ENCODE measurements at places on chromosomes 7 and 10.

GRCh38 chr10:5618042-5618441 is 48.4 kb downstream of the ASB13 start:
- no peak for DNase-seq

DNA sequence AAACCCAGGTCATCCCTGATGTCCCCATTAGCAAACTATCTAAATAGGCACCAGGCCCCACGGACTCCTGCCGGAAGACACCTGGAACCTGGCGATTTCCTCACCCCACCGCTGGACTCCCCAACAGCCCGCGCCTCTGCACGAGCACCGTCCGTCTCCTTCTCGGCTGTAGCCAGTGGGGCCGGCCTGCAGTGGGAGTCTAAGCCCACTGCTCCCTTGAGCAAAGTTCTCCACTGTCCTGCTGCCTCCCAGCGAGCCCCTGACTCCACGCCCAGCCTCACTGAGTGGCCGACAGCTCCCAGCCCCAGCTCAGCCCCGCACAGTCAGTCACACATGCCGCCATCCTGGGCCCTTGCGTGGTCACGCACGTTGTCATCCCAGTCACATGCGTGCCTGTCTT is 211.3 kb upstream of the PPP2R2D start:
- no peak for DNase-seq

DNA sequence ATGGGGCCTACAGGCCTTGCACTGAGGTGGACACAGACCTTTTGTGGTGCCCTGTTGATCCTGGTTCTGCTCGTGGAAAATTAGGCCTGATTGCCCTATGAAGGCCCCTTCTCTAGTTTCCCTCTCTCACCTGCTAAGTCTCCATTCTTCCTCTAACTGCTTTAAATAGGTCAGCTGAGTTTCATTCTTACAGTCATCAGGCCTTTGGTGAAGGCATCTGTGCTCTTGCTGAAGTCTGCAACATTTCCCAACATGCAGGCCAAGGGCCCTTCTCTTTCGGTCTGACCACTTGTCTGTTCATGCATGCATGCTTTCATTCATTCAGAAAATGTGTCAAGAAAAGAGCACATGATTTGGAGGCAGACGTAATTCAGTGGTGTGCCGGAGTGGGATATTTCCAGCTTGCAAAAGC is 244.0 kb downstream of the BUB3 start:
- DNase-seq: peak; percentile 6

DNA sequence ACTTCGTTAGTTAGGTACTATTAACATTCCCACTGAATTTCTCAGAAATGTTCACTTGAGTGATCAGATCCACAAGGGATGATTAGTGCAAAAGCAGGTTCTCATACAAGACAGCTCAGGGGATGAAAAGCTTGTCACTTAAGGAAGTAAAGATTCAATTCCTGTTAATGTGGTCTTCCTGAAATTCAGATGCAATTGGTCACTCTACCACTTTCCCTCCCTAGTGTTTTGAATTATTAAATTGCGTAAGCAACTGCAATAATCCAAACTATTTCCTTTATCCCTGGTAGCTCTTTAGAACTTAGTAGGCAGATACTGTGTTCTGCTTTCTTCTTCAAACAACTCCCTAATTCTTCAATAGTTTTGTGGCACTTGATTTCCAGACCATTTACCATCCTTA is 121.4 kb downstream of the MAGI2 start:
- DNase-seq: no peak

DNA sequence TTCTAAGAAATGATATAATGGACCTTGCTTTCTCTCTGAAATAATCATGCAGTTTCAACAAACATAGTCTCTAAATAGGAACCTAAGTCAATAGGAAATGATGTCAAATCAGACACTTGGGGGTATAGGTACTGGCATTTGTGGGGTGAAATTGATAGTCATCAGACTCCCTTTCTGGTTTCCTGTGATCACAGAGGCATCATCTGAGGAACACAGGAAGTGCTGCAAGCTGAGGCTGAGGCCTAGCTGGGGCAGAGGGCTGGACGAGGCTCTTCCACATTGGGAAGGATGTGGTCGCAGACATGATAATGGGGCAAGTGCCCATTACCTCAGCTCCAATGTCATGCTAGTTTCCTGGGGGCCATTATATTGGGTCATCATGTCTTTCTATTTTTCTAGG is 33.5 kb upstream of the TARP start:
- DNase-seq: peak; percentile 75

GRCh38 chr7:23628370-23628769 is 31.2 kb downstream of the CCDC126 start:
- no peak for DNase-seq

GRCh38 chr10:14736600-14737081 is 38.1 kb downstream of the FAM107B start:
- DNase-seq: no peak

DNA sequence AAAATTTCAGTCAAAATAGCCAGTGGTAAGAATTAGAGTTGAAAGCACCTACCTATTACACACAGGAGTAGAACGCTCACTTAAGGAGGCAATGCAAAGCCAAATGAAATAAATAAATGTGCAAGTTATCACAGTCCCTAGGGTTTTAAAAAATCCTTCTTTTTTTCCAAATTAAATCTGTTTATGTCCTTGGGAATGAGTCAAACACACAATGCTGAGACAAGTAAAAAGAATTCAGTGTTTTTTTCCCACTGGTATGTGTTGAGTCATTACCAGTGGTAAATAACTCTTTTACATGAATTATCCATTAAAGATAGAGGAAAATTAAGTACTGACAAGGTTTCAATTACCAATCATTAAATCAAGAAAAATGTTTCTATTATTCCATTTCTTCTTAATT is 438.6 kb downstream of the TNS3 start:
- DNase-seq: no peak

GRCh38 chr7:28226003-28226402 is 45.4 kb upstream of the JAZF1 start:
- no peak for DNase-seq

GRCh38 chr7:151035026-151035717 is 6.9 kb downstream of the ABCB8 start:
- DNase-seq: no peak

DNA sequence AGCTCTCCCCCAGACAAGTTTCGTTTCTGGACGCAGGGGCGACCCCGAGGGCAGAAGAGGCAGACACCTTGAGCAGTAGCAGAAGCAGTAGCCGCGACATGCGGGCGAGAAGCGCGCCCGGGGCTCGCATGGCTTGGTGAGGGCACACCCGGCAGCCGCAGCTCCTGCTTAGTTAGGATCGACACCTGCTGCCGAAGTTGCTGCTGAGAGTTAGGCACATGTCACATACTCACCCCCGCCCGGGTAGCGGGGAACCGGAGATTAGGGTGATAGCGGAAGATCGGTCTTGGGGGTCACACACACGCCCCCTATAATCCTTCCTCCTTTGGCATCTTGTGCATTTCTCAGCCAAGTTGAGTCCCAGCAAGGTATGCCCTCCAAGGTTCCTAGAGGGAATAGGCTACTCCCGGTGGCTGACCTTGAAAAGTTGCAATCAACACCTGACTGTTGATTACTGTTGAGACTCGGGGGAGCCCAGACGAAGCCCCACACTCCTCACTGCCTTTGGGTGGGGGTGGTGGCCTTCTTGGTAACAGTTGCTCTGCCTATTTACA is 668 bp downstream of the GPR37 start:
- DNase-seq: peak; percentile 16

DNA sequence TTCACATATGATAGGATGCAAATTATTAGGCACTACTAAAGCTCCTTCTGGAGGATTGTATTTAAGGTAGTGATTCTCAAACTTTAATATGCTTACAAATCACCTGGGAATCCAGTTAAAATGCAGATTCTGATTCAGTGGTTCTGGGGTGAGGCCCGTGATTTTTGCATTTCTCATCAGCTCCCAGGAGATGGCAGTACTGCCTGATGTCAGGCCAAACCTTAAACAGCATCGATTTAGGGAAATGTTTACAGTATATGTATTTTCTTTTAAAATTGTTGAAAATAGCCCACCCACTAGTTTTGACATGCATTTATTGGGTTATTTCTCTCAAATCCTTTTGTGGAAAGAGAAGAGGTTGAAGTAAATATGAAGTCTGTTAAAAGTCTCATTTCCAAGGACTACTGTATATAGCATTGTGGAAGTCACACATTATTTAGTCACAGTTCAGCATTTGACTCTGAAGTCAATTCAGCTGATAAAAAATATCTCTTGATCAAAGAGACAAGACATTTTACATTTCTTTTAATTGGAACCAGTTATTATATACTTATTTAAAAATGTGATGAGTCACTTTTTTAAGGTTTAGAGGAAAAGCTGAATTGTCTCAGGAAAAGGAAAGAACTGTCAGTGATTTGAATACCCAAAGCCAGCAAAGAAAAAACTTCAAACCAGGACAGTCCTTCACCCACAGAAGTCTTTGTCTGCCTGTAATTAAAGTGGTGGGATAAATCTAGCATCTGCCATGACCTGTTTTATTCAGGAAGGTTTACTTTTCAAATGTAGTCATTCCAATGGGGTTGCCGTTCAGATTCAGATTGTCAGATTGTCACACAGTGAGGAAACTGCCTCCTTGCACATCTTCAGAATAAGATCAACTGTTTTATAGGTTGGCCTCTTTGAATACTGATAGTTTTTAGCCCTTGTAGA is 21.1 kb upstream of the HBP1 start:
- DNase-seq: peak; percentile 52

DNA sequence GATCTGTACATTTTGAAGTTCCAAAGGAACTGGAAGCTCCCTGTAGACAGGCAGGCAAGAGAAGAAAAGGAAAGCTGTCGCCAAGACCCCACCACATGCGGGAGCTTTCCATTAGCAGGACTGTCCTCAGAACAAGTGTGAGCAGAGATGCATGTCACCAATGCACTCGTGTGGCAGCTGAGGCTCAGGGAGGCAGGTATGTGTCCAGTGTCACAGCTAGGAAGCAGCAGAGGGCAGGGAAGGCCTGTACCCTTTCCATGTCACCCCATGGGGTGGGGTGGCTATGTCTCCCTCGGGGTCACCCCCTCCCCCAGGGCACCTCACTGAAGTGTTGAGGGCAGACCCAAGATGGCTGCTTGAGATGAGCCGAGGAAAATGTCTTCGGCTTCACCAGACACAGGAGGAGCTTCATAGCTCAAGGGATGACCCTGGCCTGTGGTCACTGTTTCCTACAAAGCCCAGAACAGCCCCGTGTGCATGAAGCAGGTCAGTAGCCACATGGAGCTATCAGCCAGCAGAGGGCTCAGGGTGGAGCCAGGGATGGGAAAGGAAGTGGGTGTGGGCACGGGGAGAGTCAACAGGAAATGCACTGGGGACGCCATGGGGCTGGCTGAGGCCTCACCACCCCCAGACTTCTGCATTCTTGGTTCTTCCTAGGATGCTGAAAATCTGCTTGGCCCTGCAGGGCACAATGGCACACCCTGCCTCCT is 96.6 kb downstream of the FAM53B start:
- peak; percentile 87 for DNase-seq

GRCh38 chr10:89213191-89213808 is 6.2 kb upstream of the CH25H start:
- peak; percentile 46 for DNase-seq

- no peak for DNase-seq
Measured at GRCh38 chr10:74282151-74282847, 131.3 kb downstream of the ADK start.

DNA sequence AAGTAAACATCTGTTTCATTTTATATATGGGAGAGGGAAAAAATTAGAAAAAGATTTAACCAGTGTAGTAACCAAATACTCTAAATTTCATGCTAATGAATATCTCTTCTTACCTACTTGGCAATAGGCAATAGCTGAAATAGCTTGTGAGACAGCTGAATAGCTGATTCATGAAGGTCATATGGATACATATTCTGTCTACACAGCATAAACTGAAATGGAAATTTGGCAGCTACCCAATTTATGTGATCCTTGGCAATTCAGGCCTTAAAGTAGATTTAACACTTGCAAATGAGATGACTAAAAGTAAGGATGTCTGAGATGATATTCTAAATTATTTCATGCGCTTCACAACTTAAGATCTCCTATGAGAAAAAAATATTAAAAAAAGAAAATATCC is 261.2 kb upstream of the SEMA3A start:
- DNase-seq: no peak

DNA sequence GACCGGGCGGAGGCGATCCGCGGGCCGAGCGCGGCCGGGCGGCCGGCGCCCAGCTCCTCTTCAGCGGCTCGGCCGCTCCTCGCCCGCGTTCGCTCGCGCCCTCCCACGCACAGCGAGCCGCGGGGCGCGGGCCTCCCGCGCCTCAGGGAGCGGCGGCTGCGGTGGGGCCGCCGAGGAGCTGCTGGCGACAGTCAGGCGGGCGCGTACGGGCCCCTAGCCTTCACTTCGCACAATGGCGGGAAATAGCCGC is at the start of gene MCMBP:
TSS of gene MCMBP (minus strand) at position 234 of the 250 bp plus-strand sequence. CDS start 259 bp downstream, outside the sequence.
- no peak for DNase-seq

DNA sequence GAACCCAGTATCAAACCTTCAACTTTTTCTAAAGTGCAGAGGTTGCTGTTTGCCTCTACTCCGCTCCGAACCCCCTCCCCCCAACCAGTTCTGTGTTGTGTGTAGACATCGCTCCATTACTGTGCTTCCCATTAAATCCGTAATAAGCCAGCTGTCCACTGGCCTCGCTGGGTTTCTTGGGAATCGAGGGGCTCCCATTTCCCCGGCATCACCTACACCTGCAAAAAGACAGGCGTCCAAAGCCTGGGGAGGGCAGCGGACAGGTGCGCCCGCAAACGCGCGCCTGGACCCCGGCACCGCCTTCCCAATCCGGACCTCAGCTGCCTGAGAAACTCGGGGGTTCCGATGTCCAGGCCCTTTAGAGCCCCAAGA is 631 bp downstream of the RTKN2 start:
- no peak for DNase-seq

- DNase-seq: no peak
Measured at GRCh38 chr7:113071465-113071864, 15.2 kb downstream of the GPR85 start.

- no peak for DNase-seq
Measured at GRCh38 chr7:156836443-156836842, 56.5 kb downstream of the LMBR1 start.

- DNase-seq: no peak
Measured at GRCh38 chr10:102505462-102506115, 1.8 kb downstream of the SUFU start.

GRCh38 chr7:26398756-26399509 is 107.3 kb downstream of the SNX10 start:
- peak; percentile 39 for DNase-seq

DNA sequence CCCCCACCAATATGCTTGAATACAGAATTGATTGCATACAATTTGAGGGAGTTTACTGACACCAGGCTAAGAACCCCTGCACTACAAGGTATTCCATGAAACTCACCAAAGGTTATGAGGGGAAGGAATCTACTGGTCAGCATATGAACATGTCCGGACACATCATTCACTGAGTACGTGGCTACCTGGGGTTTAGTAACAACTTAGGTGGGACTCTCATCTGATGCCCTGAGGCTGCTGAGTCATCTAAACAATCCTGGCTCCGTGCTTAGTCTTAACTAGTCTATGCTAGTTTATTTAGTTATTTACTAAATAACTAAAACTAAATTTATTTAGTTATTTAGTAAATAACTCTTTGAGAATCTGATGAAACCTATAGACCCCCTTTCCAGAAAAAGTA is 11.3 kb downstream of the PI4K2A start:
- DNase-seq: no peak

- no peak for DNase-seq
Measured at GRCh38 chr7:191981-192649, at the start of gene FAM20C. FAM20C (plus strand) TSS chr7:192571; CDS start chr7:193200, 629 bp downstream.

All from activated CD4-positive, alpha-beta T cell treated with anti-CD3 and anti-CD28 coated beads, Interleukin-10, Interleukin-2, amounts not matched to agents 100 ng/mL and 50 ng/mL, durations not matched to agents 16 hours and 8 hours (primary cell).